ENCODE measurements at places on chromosomes 13 and 19. TPM values are rescaled to one million over a fixed set of nuclear protein-coding genes. Genes with fewer than 3 reads are reported as not detected.

- H3K36me3 ChIP-seq: no peaks in the 10 kb centered on the region
- H3K27me3 ChIP-seq: no peaks in the 10 kb centered on the region
- no peak overlapping the region for H3K4me3 ChIP-seq
- no peak for DNase-seq
Observed at GRCh38 chr13:50707628-50708027, 135.9 kb downstream of the DLEU7 start.

DNA sequence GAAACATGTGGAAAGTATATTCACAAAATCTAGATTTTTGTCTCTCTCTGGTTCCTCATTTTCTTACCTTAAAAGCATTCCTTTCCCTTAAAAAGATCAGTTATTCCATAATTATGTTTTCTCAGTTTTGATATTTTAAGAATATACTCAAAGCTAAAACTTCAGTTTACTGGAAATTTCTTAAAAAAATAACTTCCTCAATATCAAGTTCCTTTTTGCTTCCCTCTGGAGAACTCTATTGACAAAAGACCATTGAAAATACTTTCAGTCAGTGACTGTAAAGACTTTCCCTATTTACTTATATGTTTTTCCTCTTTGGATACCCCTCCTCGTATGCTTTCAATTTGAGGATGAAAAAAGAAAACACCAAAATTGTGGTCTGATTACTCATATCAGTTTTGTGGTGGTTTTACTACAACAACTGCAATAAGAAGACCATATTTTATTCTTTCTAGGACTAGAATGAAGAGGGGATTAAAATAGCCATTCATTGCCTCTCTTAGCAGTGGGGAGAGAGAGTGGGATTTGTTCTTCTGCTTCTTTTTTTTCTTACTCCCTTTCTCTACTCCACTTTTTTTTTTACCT lies 113.2 kb downstream of the ESD start:
- H3K36me3 ChIP-seq: no peaks in the 10 kb centered on the region
- no peak for DNase-seq
- H3K27me3 ChIP-seq: no peaks in the 10 kb centered on the region
- peaks cover 26% of the 10 kb centered on the region for H3K4me1 ChIP-seq

DNA sequence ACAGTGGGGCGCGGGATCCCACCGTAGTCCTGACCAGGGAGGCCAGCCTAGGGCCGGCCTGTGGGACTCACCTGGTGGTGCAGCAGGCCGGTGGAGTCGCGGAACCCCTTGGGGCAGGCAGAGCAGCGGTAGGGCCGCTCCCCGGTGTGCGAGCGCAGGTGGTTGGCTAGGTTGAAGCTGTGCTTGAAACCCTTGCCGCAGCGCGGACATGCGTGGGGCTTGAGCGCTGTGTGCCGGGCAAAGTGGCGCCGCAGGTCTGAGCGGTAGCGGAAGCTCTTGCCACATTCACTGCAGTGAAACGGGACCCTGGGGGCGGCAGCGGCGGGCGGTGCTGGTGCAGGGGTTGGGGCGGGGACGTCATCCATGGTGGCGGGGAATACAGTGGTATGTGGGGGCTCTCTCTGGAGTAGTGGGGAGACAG lies 1.8 kb downstream of the FIZ1 start:
- H3K27ac ChIP-seq: no peak overlapping the region
- H3K4me3 ChIP-seq: no peak overlapping the region
- DNase-seq: no peak
- no peaks in the 10 kb centered on the region for H3K4me1 ChIP-seq

RNU6-9 gene
- not detected for total RNA-seq
